ENCODE measurements at places on chromosomes 7 and 10.

GRCh38 chr10:74417397-74417796, 266.4 kb downstream of the ADK start:
- H3K4me3 ChIP-seq, result no peak overlapping the region
- H3K4me1 ChIP-seq, result no peaks in the 10 kb centered on the region
- no peaks in the 10 kb centered on the region for H3K36me3 ChIP-seq
- no peak overlapping the region for H3K27ac ChIP-seq

- no peaks in the 10 kb centered on the region for H3K36me3 ChIP-seq
- no peak overlapping the region for H3K4me3 ChIP-seq
- H3K4me1 ChIP-seq, result peaks cover 24% of the 10 kb centered on the region
- H3K27ac ChIP-seq, result peak overlapping the region; percentile 70
- DNase-seq, result no peak
- H3K27me3 ChIP-seq, result peaks cover 20% of the 10 kb centered on the region
Measured at GRCh38 chr10:78688901-78689583, 379.7 kb upstream of the ZMIZ1 start.

DNA sequence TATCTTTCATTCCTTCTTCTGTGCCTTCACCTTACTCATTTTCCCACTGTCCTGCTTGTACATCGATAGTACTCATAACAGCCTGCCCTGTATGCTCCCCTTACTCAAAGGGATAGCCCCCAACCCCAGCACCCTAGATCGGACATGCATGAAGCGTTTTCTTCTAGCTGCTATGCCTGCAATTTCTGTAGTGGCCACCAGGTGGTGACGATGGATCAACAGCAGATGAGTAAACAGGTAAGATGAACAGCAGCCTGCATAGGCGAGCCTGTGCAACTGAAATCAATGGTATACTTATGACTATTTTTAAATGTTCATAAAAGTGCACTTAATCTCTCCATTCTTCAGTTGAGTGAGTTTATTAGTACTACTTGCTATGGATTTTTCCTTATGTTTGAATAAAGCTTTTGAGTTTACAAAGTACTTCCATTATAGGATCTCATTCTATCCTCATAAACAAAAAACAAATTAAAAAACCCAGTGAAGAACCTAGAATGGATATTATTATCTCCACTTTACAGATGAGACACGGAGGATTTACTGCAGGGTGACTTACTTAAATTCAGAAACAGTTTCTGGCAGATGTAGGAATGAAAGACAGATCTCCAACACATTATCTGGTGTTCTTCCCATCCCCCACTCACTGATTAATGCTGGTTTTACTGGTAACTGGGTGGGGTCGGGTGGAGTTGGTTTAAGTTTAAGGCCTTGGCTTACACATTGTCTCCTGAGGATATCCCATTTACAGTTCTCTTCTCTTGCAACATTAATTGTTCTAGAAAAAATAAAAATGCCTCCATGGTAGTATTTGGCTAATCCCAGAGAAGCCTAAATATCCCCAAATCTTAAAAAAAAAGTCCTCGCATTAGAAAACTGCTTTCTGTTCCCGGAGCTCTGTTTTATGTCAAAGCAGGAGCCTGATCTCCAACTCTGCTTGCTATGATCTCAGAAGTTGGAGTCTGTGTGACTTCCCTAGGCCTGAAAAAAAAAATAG, 222.1 kb downstream of the GLI3 start:
- no peak overlapping the region for H3K4me3 ChIP-seq
- peaks cover 8% of the 10 kb centered on the region for H3K4me1 ChIP-seq

GRCh38 chr10:58341422-58341821, 6.6 kb downstream of the UBE2D1 start:
- H3K36me3 ChIP-seq, result no peaks in the 10 kb centered on the region
- no peak for DNase-seq
- no peak overlapping the region for H3K27ac ChIP-seq
- H3K27me3 ChIP-seq, result no peaks in the 10 kb centered on the region
- H3K4me3 ChIP-seq, result no peak overlapping the region

DNA sequence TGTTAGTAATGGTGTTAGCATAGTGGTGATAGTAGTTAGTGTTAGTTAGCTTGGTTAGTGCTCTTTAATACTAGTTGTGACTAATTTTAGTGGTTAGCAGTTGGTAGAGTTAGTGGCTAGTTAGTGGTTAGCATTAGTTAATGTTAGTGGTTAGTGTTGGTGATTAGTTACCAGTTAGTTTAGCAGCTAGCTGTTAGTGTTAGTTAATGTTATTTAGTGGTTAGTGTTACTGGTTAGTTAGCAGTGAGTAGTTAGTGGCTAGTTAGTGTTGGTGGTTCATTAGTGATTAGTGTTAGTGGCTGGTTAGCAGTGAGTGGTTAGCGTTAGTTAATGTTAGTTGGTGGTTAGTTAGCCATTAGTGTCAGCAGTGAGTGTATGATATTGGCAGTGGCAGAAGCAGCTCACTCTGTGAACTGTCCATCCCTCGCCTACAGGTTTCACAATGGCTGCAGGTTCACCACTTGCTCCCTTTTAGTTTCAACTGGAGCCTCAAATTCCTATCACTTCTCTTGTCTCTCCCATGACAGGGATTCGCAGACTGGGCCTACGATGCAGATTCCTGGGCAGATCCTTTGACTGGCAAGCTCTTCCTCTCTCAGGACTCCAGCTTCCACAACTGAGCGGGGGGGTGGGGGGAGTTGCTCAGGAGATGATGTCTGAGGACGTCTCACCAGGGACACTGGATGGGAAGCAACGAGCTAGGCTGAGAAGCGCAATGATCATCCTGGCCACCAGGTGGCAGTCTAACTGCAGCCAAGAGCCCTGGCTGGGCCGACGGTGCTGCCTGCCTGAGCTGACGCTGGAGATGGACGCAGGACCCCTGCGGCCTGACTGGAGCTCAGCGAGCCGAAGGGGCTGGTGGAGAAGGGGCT, 19.5 kb downstream of the GHRHR start:
- no peak overlapping the region for H3K27ac ChIP-seq
- peaks cover 28% of the 10 kb centered on the region for H3K27me3 ChIP-seq
- H3K36me3 ChIP-seq, result no peaks in the 10 kb centered on the region
- peaks cover 3% of the 10 kb centered on the region for H3K4me1 ChIP-seq
- no peak for DNase-seq

DNA sequence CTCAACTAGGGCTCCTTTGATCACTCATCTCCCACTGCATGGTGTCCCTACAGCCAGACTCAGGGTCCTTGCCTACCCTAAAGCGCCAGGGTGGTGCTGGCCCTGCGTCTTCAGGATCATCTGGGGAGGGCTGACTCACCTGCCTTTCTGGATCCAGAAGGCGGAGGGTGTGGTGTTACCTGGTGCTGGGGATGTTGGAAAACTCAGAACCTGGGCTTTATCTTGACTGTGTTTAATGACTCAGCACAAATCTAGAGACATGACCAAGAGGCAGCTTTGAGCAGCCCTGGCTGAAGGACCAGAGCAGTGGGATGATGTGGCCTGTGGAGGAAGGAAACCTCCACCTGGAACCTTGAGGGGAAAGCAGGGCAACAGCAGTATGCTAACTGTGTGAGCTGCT, 96.5 kb downstream of the GRK5 start:
- no peak overlapping the region for H3K4me3 ChIP-seq
- H3K27ac ChIP-seq, result peak overlapping the region; percentile 75
- no peaks in the 10 kb centered on the region for H3K36me3 ChIP-seq
- H3K4me1 ChIP-seq, result peaks cover 14% of the 10 kb centered on the region
- no peak for DNase-seq

- H3K36me3 ChIP-seq, result no peaks in the 10 kb centered on the region
- no peak overlapping the region for H3K27ac ChIP-seq
- no peak overlapping the region for H3K4me3 ChIP-seq
- no peak for DNase-seq
Measured at GRCh38 chr10:128958834-128959690, 508.0 kb upstream of the MGMT start.

DNA sequence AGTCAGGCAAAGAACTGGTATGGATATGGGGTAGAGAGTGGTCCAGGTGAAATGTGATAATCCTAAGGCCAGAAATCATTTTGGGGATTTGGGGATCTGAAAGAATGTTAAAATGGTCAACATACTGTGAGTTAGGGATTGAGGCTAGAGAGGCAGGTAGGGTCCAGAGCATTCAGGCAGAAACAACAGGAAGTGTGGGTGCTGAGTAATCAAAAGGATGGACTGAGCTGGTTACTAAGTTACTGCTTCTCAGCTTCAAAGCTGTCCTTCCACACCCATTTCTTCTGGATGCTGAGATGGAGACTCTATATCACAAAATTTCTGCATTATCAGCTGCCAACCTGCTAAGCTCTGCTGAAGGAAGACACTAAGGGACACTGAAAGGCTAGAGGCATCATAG, 30.6 kb upstream of the PRKCQ start:
- no peaks in the 10 kb centered on the region for H3K36me3 ChIP-seq
- no peaks in the 10 kb centered on the region for H3K27me3 ChIP-seq
- DNase-seq, result no peak

Measured in esophagus squamous epithelium (tissue), 5 donors.